T-cell (primary cell): ENCODE measurements at places on chromosomes 7 and 10. TPM values are rescaled to one million over a fixed set of nuclear protein-coding genes. Genes with fewer than 3 reads are reported as not detected.

GRCh38 chr10:103706762-103707161, 148.6 kb downstream of the SH3PXD2A start:
- no peak for DNase-seq

DNA sequence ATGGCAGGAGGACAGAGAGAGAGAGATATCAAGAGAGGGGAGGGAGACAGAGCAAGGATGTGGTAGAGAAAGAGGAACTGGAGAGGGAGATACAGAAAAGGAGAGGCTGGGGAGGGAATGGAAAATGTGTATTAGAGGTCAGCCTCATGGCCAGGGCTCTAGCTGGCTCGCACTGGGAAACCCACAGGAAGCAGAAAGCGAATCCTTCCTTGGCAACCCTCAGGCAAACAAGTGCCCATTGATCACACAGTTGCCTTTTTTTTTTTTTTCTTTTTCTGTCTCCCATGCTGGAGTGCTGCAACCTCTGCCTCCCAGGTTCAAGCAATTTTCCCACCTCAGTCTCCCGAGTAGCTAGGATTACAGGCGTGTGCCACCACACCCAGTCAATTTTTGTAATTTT, 391.2 kb downstream of the TYW1 start:
- no peak for DNase-seq

DNA sequence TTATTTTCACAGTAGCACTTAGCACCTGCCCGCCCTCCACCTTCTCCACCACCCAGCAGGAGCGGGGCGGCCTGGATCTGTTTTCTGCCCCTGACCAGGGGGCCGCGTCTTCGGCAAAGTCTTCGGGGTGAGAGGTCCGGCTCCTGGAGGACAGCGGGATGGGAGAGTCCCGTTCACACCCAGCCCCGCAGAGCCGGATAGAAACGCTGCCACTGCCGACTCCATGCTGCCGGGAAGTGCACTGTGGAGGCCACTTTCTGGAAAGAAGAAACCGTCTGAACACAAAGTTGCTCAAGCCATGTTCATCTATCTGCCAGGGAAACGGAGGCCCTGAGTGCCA, 14.5 kb upstream of the ZNF273 start:
- no peak for DNase-seq

GGCT gene
- total RNA-seq: 14.1 TPM

OR2A42 gene
- total RNA-seq: not detected
